G401 (cell line): ENCODE measurements at places on chromosomes 4 and X.
A peak's percentile ranks its signal among the peaks of the same experiment; 100 is the strongest.

- peak; percentile 27 for DNase-seq
Observed at GRCh38 chrX:151753313-151754046, 18.9 kb downstream of the CNGA2 start.

DNA sequence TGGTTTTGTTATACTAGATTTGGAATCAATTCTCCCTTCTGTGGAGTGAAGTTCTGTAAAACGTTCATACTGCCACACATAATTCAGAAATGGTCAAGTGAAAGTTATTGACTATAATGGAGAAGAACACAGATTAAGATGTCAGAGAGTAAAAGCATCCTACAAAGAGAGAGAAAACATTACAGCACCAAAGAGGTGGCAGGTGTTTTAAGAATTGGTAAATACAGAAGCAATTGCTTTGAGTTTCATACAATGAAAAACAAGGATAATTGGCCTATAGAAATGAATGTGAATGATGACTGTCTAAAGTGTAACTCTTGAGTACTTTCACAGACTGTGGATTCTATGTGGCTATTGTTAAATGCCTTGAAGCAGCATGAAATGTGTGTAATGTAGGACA is 435.6 kb upstream of the SMIM31 start:
- no peak for DNase-seq

- no peak for DNase-seq
Observed at GRCh38 chr4:22969287-22969896, 276.7 kb downstream of the GBA3 start.

GRCh38 chr4:8506373-8507195 is 66.0 kb downstream of the TRMT44 start:
- peak; percentile 8 for DNase-seq

GRCh38 chr4:165011403-165011802 is 20.4 kb upstream of the TRIM60 start:
- DNase-seq, result no peak
